Activated T-helper 1 cell treated with anti-CD3 and anti-CD28 coated beads, Interleukin-2, amount 50 U/mL, for 16 hours (primary cell): ENCODE measurements at places on chromosomes 1 and 21.

DNA sequence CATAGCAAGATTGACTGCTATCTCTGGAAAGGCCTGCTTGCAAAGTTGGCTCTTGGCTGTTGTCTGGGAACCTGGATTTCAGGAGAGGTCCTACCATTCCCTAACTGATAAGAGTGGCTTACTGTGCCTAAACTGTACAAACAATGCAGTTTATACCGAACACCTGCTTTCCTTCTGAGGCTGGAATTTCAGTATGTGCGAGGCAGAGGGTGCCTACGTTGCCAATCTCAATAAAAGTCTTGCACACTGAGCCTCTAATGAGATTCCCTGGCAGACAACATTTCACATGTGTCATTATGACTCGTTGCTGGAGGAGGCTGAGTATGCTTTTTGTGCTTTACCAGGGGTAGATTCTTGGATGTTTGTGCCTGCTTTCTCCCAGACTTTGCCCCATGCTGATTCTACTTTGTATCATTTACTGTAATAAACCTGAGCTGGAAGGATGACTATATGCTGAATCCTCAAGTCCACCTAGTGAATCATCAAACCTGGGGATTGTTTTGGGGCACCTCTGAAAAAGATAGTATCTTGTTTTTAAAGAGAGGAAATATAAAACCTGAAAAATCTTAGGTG, 58.9 kb upstream of the GNG4 start:
- no peak for DNase-seq

GRCh38 chr21:37026499-37026898, 20.0 kb downstream of the RIPPLY3 start:
- DNase-seq = no peak

DNA sequence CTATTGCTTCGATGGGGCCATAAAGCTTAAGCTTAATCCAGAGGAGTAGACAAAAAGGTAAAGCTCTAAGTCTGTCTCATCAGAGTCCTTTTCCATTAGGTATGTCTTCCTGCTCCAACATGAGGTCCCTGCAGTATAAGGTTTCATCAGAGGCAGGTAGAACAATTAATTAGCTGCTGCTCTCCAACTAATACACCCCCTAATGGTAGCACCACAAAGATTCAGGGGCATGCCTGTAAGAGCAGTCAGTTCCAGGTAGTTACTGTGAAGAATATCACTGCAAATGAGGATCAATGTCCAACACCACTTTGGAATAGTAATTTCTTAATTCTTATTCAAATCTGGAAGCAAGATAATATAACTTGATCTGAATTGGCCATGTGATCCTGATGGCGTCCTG, 160.3 kb upstream of the ESRRG start:
- no peak for DNase-seq

DNA sequence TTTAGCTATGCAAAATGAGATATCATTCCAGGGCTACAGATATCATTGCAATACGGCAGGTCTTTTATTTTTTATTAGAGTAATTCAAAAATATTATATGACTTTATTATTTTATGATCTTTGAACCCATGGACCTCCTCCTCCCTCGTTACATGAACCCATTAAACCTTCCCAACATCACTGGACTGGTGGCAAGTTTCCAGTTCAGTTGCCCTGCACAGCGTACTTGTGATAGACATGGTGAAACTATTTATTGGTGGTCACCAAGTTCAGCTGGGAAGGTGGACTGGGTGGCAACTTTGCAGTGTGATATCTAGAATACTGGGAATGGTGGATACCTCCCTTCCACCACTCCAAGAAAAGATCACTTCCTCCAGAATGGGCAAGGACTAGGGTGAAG, 52.5 kb downstream of the SLC30A10 start:
- DNase-seq = no peak

DNA sequence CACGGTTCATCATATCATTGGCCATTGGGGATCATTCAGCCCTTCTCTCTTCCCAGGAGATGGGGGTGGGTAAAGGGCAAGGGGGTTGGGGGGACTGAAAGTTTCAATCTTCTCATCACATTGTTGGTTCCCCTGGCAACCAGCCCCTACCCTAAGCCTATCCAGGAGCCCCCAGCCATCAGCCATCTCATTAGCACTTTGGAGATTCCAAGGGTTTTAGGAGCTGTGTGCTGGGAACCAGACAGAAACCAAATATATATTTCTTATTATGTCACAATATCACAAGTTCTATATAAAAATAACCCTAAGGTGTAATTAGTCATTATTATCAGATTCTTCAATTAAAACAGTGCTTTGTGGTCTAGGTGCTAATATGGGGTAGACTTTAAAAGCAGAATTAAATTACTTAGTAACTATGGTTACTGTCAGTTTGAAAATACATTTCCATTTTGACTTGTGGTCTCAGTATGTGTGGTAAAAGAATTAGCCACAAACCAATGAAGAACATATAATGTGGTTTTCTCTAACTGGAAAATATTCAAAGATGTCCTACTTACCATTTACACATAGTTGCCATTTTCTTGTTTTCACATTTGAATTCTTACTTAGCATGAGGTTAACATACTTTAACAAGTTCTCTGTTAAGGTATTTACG, 28.1 kb downstream of the IL23R start:
- no peak for DNase-seq

GRCh38 chr1:186059311-186059710, 315.7 kb downstream of the TPR start:
- no peak for DNase-seq
